ENCODE measurements at places on chromosomes 2 and 18. TPM values are rescaled to one million over a fixed set of nuclear protein-coding genes. Genes with fewer than 3 reads are reported as not detected.

The PROKR1 gene
- not detected for polyA plus RNA-seq

DNA sequence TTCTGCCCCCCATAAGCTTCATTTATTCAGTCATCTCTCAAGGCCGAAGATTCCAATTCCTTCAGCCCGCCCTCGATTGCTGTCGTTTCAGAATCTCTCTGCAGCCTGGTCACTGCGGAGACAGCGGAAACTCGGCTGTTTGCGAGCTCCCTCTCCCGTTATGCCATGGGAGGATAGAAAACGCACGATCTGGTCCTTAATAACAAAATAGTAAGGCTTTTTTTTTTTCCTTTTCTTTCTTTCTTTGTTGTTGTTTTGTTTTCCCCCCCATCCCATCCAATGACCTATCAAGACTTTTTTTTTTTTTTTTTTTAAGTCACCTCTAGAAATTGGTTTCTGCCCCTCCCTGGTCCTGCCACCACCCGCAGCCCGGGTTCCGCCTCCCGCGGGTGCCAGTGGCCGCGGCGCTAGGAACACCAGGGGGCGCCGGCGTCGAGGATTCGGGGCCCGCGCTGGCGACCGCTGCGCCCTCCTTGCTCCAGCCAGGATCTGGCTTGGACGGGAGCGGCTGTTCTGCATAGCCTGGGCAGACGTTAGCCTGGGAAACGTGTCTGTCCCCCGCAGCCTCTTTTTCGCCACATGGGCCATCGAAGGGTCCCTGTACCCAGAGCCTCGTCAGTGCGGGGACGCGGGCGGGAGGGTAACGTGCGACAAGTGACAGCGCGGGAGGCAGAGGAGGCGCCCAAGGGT lies 10.1 kb downstream of the CPLX4 start:
- peak; percentile 89 for DNase-seq

GRCh38 chr2:145861940-145862339 lies 1342.0 kb upstream of the ZEB2 start:
- no peak for DNase-seq

The VIT gene
- polyA plus RNA-seq: 0.15 TPM

The GREB1L gene
- not detected for polyA plus RNA-seq

The SLC9A4 gene
- 10.3 TPM for polyA plus RNA-seq

DNA sequence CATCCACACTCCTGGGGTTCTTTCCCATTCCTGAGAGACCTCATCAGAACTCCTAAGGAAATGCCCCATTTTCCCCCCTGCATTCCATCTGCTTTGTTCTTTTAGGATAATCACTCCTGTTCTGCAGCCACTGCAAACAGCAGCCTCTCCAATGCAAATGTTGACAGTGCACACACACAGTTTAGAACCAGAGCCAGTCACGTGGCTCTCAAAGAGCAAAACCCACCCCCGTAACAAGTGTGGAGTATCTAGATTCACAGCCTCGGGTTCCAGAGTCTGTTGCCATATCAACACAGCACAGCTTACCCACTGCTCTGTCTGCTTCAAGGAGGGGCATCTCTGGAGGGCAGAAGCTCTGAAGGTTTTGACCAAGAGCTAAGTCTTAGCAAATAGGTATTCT lies 180.0 kb downstream of the NAPG start:
- DNase-seq: no peak

DNA sequence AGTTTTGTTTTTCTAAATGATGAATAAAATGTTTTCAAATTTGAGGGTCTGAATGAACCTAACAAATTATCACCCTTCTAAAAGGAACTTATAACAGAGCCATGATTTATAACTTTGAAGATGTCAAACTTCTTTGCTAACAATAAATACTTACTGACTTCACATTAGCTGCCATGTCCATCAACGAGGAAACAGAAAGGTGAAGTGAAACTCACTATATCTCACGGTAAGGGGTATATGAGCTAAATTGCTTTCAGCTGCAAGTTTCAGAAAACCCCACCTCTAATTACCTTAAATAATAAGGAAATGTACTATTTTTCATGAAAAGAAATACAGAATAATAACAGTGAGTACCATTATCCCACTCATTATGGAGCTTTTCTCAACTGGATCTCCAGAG lies 350.8 kb upstream of the NT5C1B start:
- DNase-seq: no peak

The NXPH2 gene
- polyA plus RNA-seq: 2.2 TPM

The FASTKD2 gene
- polyA plus RNA-seq: 13.9 TPM

DNA sequence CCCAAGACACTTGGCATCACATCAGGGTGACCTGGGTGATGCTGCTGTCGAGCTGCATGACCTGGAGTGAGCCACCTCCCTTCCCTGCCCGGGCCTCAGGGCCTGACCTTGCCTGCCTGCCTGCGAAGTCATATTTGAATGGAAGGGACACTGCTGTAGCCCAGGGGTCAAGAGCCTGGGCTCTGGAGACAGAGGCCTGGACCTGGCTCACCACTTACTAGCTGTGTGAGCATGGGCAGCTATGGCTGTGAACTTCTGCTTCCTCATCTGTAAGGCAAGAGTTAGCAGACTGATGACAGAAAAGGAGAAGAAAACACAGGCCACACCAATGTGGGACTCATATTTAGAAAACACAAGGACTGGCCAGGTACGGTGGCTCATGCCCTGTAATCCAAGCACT lies 118.7 kb downstream of the ZFP36L2 start:
- DNase-seq: no peak

DNA sequence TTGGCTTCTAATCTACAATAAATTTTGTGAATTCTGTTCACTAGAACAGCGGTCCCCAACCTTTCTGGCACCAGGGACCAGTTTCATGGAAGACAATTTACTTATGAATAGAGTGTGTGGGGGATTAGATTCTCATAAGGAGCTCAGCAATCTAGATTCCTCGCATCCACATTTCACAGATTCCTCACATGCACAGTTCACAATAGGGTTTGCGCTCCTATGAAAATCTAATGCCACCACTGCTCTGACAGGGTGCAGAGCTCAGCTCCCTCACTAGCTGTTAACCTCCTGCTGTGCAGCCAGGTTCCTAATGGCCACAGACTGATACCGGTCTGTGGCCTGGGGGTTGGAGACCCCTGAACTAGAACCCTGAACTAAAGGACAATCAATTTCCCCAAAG lies 1568.6 kb upstream of the NXPH2 start:
- no peak for DNase-seq

DNA sequence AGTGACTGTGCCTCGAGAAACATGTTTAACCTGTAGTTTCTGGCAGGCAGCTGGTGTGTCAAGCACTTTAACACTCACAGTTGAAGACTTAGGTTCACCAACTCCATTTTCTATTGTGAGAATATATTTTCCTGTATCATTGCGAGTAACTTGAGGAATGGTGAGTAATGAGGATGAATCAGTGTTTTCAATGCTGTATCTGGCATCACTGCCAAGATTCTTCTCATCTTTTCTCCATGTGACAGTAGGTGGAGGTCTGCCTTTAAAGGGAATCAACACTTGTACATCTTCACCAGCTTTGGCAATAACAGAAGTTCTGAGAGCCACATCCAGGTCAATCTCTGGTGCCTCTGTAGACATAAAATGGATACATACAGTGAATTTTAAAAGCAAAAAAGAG lies 72.8 kb downstream of the PLEKHA3 start:
- no peak for DNase-seq

DNA sequence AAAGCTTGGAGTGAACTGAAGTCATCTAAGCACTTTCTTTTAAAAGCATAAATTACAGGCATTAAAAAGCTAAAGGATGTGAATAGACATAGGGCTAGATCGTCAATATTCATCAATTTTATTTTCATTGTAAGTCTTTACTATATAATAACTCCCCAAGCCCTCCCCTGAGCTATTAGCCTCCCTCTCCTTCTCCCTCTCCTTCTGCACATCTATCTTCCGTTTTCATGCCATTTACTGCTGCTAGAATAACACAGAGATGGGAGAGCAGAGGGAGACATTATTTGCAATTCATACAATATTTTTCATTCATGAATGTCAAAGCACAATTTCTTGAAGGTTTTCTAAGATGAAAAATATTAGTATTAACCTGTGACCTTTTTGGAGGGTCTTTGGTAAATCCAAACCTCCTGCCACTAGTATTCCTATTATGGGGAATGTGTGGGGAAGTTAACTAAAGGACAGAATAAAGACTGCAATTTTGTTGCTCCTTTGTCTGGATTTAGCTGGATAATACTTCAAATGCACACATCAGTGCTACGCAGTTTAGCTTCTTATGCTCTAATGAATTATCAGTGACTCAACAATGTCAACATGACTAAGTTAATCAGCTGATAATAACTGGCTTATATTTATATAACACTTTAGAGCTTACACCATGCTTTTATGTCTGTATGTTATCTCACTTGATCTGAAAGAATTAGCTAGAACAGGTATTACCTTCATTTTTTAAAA lies 28.2 kb upstream of the MFF start:
- DNase-seq: no peak

GRCh38 chr2:19785447-19785846 lies 116.3 kb downstream of the TTC32 start:
- no peak for DNase-seq

Data from kidney (tissue), 22 donors.